ENCODE measurements at places on chromosomes 5 and 9. TPM values are rescaled to one million over a fixed set of nuclear protein-coding genes. Genes with fewer than 3 reads are reported as not detected.

The NAIP gene
- total RNA-seq: 10.0 TPM

The GNA14 gene
- not detected for total RNA-seq

The ZBTB43 gene
- 24.0 TPM for total RNA-seq

The HEXB gene
- total RNA-seq: 101 TPM

The ARHGEF28 gene
- total RNA-seq: 125 TPM

The GABBR2 gene
- not detected for total RNA-seq

The ANKRD20A1 gene
- 0.82 TPM for total RNA-seq

The BARHL1 gene
- not detected for total RNA-seq

The LCP2 gene
- not detected for total RNA-seq

The QRFP gene
- total RNA-seq: not detected

The SMIM33 gene
- total RNA-seq: not detected

The FANCC gene
- 4.2 TPM for total RNA-seq

The GRIA1 gene
- under 0.01 TPM for total RNA-seq

The STING1 gene
- 36.6 TPM for total RNA-seq

The TICAM2 gene
- total RNA-seq: 3.6 TPM

The SLC1A3 gene
- 8.3 TPM for total RNA-seq

The GRPEL2 gene
- total RNA-seq: 50.2 TPM

The NIM1K gene
- 0.35 TPM for total RNA-seq

The NRG2 gene
- 0.17 TPM for total RNA-seq

The OR1J2 gene
- total RNA-seq: not detected

The SPATA9 gene
- total RNA-seq: not detected

The TPPP gene
- 0.50 TPM for total RNA-seq

Measured in mammary epithelial cell (primary cell).